Body of pancreas (tissue), 4 donors: ENCODE measurements at places on chromosomes 12 and 14. TPM values are rescaled to one million over a fixed set of nuclear protein-coding genes. Genes with fewer than 3 reads are reported as not detected.

GRCh38 chr12:6954316-6955107, 3.4 kb downstream of the PTPN6 start:
- DNase-seq = no peak
- H3K4me3 ChIP-seq = no peak overlapping the region
- no peaks in the 10 kb centered on the region for H3K27me3 ChIP-seq
- peaks cover 5% of the 10 kb centered on the region for H3K36me3 ChIP-seq

GRCh38 chr14:95651821-95652583, 34.2 kb upstream of the TCL1B start:
- peak overlapping the region; percentile 33 for H3K27ac ChIP-seq
- H3K27me3 ChIP-seq = no peaks in the 10 kb centered on the region
- peaks cover 10% of the 10 kb centered on the region for H3K4me1 ChIP-seq
- H3K4me3 ChIP-seq = no peak overlapping the region
- H3K36me3 ChIP-seq = no peaks in the 10 kb centered on the region

GRCh38 chr14:48401321-48401720, 725.9 kb upstream of the MDGA2 start:
- DNase-seq = no peak
- no peaks in the 10 kb centered on the region for H3K4me1 ChIP-seq
- no peak overlapping the region for H3K27ac ChIP-seq
- no peaks in the 10 kb centered on the region for H3K27me3 ChIP-seq
- H3K36me3 ChIP-seq = no peaks in the 10 kb centered on the region

DNA sequence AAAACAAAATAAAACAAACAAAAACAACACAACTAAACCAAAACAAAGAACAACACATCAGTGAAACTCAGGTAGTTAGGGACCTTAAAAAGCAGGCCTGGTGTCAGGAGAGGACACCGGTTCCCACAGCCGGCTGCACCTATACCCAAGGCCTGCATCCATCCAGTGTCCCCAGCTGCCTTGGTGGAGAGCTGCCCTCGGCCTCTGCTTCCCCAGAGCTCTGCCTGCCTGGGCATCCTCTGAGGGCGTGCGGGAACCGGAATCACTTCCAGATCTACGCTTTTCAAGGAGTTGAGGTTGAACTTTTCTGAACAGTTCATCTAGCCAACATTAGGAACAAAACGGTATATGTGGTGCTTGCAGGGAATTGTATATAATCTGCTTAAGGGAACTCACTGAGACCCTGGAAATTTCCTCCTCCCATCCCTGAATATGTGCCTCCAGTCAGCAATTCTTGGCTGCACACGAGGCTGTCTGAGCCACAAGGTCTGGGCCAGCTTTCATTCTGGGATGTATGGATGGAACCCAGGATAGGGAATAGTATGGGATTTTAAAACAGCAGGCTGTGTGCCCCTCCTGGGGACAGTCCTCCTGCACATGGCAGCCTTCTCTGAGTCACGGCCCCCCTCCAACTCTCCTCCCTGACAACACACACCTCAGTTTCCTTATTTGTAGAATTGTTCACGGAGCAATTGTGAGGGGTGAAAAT, 319.0 kb upstream of the RTL1 start:
- no peak overlapping the region for H3K27ac ChIP-seq
- DNase-seq = no peak

DNA sequence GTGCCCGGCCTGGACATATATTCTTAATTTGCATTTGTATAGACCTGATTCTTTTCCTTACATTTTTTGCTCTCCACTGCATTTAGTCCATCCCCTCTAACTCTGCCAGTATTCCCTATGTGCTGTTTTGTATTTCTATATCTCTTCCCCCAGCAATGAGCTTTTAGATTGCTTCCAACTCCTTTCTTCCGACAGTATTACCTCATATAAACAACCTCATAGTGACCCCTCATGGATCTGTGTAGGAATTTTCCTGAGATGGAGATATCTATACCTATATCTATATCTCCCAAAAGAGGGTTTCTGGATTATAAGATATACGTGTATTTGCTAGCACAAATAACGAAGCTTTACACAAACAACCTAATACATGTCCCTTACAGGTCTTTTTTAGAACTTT, 161.9 kb downstream of the CRADD start:
- H3K27me3 ChIP-seq = no peaks in the 10 kb centered on the region
- H3K4me3 ChIP-seq = no peak overlapping the region
- no peak for DNase-seq
- no peak overlapping the region for H3K27ac ChIP-seq
- H3K36me3 ChIP-seq = no peaks in the 10 kb centered on the region

DNA sequence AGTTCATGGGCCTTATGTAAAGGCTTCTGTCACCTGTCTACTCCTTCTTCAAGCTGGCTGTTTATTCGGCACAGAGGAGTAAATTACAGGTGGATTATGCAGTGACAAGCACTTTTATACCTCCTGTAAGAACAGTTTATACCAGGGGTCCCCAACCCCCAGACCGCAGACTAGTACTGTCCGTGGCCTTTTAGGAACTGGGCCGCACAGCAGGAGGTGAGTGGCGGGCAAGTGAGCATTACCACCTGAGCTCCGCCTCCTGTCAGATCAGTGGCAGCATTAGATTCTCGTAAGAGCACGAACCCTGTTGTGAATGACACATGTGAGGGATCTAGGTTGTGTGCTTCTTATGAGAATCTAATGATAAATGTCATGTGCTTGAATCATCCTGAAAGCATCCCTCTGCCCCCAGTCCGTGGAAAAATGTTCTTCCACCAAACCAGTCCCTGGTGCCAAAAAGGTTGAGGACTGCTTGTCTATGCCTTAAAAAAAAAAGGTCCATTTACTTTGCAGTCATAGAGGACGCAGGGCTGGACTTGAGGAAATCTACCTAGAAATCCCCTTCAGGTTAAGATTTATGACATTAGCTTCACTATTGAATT, 78.8 kb downstream of the ETV6 start:
- no peak for DNase-seq
- H3K4me3 ChIP-seq = no peak overlapping the region
- peak overlapping the region; percentile 85 for H3K27ac ChIP-seq
- no peaks in the 10 kb centered on the region for H3K36me3 ChIP-seq
- no peaks in the 10 kb centered on the region for H3K27me3 ChIP-seq
- H3K4me1 ChIP-seq = peaks cover 99% of the 10 kb centered on the region

DNA sequence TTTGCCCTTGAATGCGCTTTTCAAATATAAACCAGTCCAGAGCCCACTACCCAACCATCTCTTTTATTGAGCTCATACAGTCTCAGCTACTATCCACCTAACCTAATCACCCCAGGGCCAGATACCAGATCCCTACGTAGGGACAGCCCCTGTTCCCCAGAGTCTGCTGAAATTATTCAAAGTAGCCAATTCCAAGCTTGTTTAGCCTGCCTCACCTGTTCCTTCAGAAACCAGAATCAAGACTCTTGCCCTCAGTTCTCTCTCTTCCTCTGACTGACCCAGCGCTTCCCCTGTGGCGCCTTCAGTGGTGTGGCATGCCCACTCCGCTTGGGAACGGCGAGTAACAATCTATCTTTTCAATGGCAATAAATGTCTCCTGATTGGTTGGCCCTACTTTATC, 18.8 kb downstream of the BMAL2 start:
- H3K4me3 ChIP-seq = no peak overlapping the region
- no peaks in the 10 kb centered on the region for H3K36me3 ChIP-seq
- no peak for DNase-seq
- no peaks in the 10 kb centered on the region for H3K27me3 ChIP-seq
- H3K27ac ChIP-seq = no peak overlapping the region

The GARIN6 gene
- not detected for total RNA-seq

DNA sequence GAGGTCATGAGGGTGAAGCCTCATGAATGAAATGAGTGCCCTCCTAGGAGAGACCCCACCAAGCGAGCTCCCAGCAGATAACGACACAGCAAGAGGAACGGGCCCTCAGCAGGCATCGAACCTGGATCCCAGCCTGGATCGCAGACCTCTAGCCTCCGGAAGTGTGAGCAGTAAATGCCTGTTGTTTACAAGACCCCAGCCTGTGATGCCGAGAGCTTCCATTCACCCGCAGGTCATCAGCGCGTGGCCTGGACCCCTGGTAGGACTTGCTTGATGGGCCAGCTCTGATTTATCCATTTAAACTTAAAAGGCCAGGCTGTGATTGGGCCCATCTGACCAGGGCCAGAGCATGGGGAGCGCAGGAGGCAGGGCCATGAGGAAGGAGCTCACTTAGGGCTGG, 7.0 kb downstream of the TMEM179 start:
- no peak for DNase-seq
- H3K4me3 ChIP-seq = no peak overlapping the region
- no peaks in the 10 kb centered on the region for H3K27me3 ChIP-seq
- H3K27ac ChIP-seq = no peak overlapping the region
- no peaks in the 10 kb centered on the region for H3K36me3 ChIP-seq
- no peaks in the 10 kb centered on the region for H3K4me1 ChIP-seq

The PTGER2 gene
- total RNA-seq = 2.3 TPM

- H3K4me3 ChIP-seq = no peak overlapping the region
- H3K4me1 ChIP-seq = no peaks in the 10 kb centered on the region
- no peak for DNase-seq
- H3K27ac ChIP-seq = no peak overlapping the region
- H3K36me3 ChIP-seq = no peaks in the 10 kb centered on the region
Observed at GRCh38 chr12:94329366-94329765, 130.3 kb downstream of the CEP83 start.

DNA sequence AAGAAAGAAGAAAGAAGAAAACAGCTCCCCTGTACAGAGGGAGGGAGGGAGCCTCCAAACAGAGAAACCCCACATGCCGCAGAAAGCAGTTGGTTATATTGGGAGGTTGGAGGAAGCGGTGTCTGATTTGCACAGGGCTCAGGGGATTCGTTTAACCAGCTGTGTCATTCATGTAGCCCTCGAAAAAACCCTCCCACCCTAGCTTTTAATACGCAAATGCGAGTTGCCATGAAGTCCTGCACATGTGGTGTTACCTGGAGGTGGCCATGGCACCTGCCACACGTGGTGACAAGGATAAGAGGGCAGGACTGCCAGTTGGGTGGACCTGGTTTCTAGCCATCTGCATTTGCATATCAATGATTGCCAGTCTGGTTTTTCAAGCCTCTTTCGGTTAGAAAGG, 40.9 kb downstream of the TMEM30B start:
- H3K27ac ChIP-seq = no peak overlapping the region
- DNase-seq = no peak
- no peaks in the 10 kb centered on the region for H3K4me1 ChIP-seq
- no peaks in the 10 kb centered on the region for H3K36me3 ChIP-seq
- H3K27me3 ChIP-seq = no peaks in the 10 kb centered on the region

GRCh38 chr14:59739794-59740193, 130.8 kb downstream of the RTN1 start:
- H3K27me3 ChIP-seq = no peaks in the 10 kb centered on the region
- H3K4me1 ChIP-seq = no peaks in the 10 kb centered on the region
- no peak overlapping the region for H3K4me3 ChIP-seq
- DNase-seq = no peak
- H3K36me3 ChIP-seq = no peaks in the 10 kb centered on the region

The LRTM2 gene
- not detected for total RNA-seq

DNA sequence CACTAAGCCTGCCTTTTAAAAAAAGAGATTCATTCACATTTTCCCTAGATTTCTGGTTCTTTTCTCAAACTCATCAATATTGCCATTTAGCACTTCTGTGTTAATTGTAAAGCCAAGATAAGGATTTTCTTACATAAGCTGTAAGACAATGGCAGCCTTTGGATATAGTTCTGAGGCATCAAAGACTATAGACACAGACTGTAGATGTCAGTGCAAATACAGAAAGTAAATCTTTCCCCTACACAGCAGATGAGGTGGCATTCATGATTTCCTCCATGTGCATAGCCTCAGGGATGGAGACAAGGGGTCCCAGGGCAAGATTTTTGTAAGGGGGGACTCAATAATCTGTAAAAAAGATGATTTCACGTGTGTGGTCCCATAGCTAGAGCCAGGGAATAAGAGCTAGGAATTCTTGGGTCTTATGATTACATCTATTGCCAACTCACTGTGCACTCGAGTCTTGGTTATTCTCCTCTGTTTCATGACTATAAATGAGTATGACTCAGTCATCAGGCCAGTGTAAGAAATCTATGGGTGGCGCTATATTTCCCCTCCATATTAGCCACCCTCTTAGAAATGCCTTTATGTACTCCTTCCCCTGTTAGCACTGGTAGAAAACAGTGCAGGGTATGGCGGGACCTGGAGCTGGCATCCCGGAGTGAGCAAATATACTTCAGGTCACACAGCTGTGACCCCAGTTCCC, 207.5 kb downstream of the EXOC5 start:
- H3K4me1 ChIP-seq = peaks cover 48% of the 10 kb centered on the region
- no peak for DNase-seq
- H3K27ac ChIP-seq = peak overlapping the region; percentile 70
- no peak overlapping the region for H3K4me3 ChIP-seq
- no peaks in the 10 kb centered on the region for H3K27me3 ChIP-seq
- H3K36me3 ChIP-seq = no peaks in the 10 kb centered on the region

DNA sequence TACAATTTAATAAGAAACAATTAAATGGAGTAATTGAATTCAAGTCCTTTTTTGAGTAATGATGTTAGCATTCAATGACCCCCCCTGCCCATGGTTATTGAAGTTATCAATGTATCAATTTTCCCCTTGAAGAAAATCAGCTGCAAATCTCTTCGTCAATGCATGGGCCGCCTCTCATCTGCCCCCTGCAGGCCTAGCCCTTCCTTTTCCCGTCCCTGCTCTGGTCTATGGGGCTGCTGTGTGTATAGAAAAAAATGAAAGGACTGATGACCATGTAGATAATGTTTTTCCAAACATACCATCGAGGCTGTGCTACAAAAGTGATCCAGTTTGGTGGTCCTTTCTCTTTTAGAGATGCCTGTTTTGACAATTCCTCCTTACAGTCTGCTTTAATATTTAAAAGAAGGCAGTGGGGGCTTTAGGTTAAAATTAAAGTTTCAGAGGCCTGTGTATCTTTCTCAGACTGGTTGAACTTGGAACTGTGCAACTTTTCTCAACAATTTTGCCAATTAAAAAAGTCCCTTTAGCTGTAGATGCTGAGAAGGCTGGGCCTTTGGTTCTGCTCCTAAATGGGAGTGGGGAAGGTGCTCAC, 98.4 kb downstream of the APAF1 start:
- peaks cover 9% of the 10 kb centered on the region for H3K4me1 ChIP-seq
- DNase-seq = no peak
- H3K4me3 ChIP-seq = no peak overlapping the region

- no peak overlapping the region for H3K4me3 ChIP-seq
- H3K4me1 ChIP-seq = no peaks in the 10 kb centered on the region
- no peak overlapping the region for H3K27ac ChIP-seq
- no peaks in the 10 kb centered on the region for H3K27me3 ChIP-seq
Observed at GRCh38 chr14:64409126-64409920, 21.2 kb downstream of the MTHFD1 start.

GRCh38 chr14:74924061-74924460, 1.0 kb upstream of the RPS6KL1 start:
- H3K27ac ChIP-seq = no peak overlapping the region
- no peak for DNase-seq
- peaks cover 4% of the 10 kb centered on the region for H3K4me1 ChIP-seq
- no peak overlapping the region for H3K4me3 ChIP-seq

GRCh38 chr14:76023757-76024156, 38.2 kb downstream of the IFT43 start:
- no peak overlapping the region for H3K4me3 ChIP-seq
- H3K4me1 ChIP-seq = no peaks in the 10 kb centered on the region
- H3K27ac ChIP-seq = no peak overlapping the region
- DNase-seq = no peak
- H3K36me3 ChIP-seq = peaks cover 2% of the 10 kb centered on the region
- no peaks in the 10 kb centered on the region for H3K27me3 ChIP-seq
